ENCODE measurements at places on chromosomes 2 and 18.

DNA sequence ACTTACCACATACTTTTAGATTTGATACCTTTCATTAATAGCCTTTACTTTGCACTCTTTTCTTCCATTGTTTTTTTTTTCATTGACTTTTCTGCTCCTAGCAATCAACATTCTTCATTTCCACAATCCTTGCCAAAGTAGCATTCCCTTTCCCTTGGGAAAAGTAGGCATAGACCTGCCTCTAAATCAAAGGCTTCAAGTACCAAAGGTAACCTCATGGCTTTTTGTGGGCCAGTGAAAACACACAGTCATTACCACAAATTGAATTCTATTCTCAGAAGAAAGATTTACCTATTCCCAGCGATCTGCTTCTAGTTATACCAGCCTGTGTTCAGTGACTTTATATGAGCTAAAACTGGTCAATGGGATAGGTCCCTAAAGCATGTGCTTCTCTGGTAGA lies 109.2 kb downstream of the SOCS6 start:
- H3K4me3 ChIP-seq: no peak overlapping the region
- H3K27me3 ChIP-seq: peaks cover under 1% of the 10 kb centered on the region
- H3K36me3 ChIP-seq: no peaks in the 10 kb centered on the region
- no peak for DNase-seq

DNA sequence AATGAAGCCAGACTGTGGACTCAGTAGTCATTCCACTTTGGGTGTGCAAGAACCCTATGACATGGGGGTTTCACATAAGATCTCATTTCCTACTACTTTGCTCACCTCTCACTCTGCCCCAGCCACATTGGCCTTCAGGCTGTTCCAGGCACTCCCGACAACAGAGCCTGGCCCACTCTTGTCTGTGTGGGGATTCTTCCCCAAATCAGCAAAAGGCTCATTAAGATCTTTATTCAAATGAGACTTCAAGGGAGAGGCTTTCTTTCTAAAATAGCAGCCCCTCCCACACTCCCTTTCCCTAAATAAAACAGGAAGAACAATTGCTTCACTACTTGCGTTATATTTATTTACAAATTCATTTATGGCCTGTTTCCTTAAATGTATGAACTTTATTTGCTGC lies 3.5 kb upstream of the CDC42EP3 start:
- H3K27me3 ChIP-seq: no peaks in the 10 kb centered on the region
- DNase-seq: no peak
- no peak overlapping the region for H3K27ac ChIP-seq
- peaks cover 10% of the 10 kb centered on the region for H3K36me3 ChIP-seq
- H3K4me3 ChIP-seq: no peak overlapping the region

- H3K4me1 ChIP-seq: no peaks in the 10 kb centered on the region
- H3K27me3 ChIP-seq: peaks cover 26% of the 10 kb centered on the region
- DNase-seq: no peak
- no peaks in the 10 kb centered on the region for H3K36me3 ChIP-seq
- no peak overlapping the region for H3K27ac ChIP-seq
Observed at GRCh38 chr2:186532891-186533290, 46.8 kb downstream of the ZC3H15 start.

DNA sequence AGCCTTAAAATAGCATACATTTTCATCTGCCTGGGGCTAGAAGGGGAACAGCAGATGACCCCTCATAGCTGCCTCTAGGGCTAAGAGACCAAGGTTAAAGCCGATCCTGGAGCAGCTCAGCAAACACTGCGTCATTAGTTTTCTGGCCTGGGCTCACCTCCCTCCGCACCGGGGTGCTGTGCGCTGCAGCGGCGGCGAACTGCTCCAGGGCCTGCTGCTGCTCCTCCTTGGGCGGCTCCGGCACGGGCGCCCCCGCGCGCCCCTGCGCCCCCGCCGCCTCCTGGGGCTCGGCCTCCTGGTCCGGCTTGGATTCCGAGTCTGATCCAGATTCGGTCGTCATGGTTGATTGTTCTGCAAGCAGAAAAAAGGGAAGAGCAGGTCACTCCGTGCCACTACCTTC lies 55.0 kb downstream of the EPB41L3 start:
- no peaks in the 10 kb centered on the region for H3K36me3 ChIP-seq
- no peak for DNase-seq
- H3K4me1 ChIP-seq: no peaks in the 10 kb centered on the region
- no peak overlapping the region for H3K4me3 ChIP-seq
- H3K27ac ChIP-seq: no peak overlapping the region

- H3K27me3 ChIP-seq: no peaks in the 10 kb centered on the region
- DNase-seq: no peak
Observed at GRCh38 chr2:152650768-152651371, 66.4 kb downstream of the PRPF40A start.

DNA sequence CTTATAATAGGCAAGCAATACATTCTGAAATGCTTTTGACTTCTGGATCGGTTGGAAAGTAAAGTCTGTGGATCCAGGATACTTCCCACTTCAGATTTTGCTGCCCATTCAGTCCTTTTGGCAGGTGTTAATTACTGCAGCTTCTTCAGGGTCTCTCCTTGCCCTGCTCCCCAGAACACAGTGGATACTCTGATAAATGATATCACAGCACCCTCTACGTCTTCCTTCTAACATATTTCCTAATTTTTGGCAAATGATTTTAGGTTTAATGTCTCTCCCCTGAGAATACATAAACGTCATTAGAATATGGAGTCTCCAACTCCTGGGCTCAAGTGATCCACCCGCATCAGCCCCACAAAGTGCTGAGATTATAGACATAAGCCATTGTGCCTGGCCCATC lies 249.8 kb downstream of the NYAP2 start:
- no peak overlapping the region for H3K4me3 ChIP-seq
- H3K36me3 ChIP-seq: no peaks in the 10 kb centered on the region
- no peak for DNase-seq
- H3K4me1 ChIP-seq: no peaks in the 10 kb centered on the region
- no peak overlapping the region for H3K27ac ChIP-seq

GRCh38 chr2:122927197-122927596 lies 1097.9 kb upstream of the CNTNAP5 start:
- no peaks in the 10 kb centered on the region for H3K27me3 ChIP-seq
- no peaks in the 10 kb centered on the region for H3K36me3 ChIP-seq
- DNase-seq: no peak
- H3K4me3 ChIP-seq: no peak overlapping the region
- H3K27ac ChIP-seq: no peak overlapping the region
- no peaks in the 10 kb centered on the region for H3K4me1 ChIP-seq

DNA sequence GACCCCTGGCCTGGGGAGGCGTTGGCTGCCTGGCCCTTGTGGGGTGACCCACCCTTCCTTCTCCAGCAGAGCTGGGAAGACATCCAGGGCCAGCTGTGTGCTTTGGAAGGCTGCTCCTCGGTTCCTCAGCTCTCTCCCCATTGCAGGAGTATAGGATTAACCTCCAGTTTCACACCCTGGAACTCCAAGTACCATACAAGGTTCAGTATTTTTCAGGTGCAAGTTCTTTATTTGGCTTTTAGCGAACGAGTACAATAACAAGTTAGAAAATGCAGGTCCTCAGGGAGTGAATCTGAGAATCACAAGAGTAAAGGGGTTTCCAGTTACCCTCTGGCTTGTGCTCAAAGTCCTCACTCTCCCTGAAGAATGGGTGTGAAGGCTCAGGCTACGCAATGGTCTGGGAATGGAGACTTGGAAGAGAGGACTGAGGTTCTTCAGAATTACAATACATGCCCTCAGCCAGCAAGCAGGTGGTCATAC lies 101.2 kb downstream of the APOB start:
- DNase-seq: no peak
- no peaks in the 10 kb centered on the region for H3K4me1 ChIP-seq
- no peak overlapping the region for H3K27ac ChIP-seq
- peaks cover 54% of the 10 kb centered on the region for H3K27me3 ChIP-seq

DNA sequence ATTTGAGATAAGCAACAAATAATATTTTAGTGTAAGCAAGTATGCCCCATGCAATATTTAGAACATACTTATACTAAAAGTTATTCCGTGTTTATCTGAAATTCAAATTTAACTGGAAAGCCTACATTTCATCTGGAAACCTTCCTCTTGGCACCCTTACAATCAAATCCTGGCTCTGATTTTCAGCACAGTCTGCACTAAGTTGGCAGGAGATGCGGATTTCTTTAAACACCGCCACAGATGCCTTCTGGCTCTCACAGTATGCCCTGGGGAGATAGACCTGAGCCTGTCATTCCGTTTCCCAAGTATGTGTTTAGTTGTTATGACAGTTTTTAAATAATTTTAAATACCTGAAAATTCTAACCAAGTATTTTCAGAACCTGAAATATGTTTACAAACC lies 7.3 kb upstream of the MLPH start:
- H3K4me3 ChIP-seq: no peak overlapping the region
- peaks cover 7% of the 10 kb centered on the region for H3K4me1 ChIP-seq
- H3K27me3 ChIP-seq: peaks cover 87% of the 10 kb centered on the region
- DNase-seq: no peak
- peaks cover 2% of the 10 kb centered on the region for H3K36me3 ChIP-seq

- no peak for DNase-seq
- no peaks in the 10 kb centered on the region for H3K27me3 ChIP-seq
- peaks cover 1% of the 10 kb centered on the region for H3K36me3 ChIP-seq
Observed at GRCh38 chr18:69491576-69491975, 90.9 kb downstream of the DOK6 start.

DNA sequence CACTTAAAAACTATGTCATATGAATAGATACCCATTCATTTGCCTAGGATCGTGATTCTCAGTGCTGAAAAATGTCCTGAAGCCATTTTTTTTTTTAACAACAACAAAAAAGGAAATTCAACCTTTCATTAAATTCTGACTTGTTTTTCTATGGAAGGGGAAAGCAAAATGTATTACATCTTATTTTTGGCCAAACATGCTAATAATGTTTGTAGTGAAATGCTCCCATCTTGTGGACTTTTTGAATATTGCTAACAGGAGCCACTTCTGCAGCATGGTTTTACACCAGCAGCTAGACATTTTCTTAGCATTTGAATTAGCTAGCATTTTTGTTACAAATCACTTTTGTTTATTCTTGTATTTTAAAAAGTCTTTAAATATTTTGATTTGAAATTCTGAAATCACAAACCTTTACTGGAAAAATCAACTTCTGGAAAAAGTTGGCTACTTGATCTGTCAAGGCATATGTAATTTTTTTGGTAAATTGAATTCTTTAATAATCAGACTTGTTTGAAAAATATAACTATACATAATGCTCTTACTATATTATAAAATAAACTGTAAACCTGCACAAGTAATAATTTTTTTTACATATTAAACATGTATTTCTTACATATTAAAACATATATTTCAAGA lies 75.8 kb downstream of the KIDINS220 start:
- no peak overlapping the region for H3K27ac ChIP-seq
- H3K4me1 ChIP-seq: peaks cover 9% of the 10 kb centered on the region
- no peak for DNase-seq
- no peaks in the 10 kb centered on the region for H3K27me3 ChIP-seq

- no peak for DNase-seq
- H3K4me1 ChIP-seq: peaks cover 30% of the 10 kb centered on the region
- H3K27ac ChIP-seq: no peak overlapping the region
- no peak overlapping the region for H3K4me3 ChIP-seq
- H3K36me3 ChIP-seq: peaks cover 54% of the 10 kb centered on the region
Observed at GRCh38 chr18:59345556-59345955, 13.5 kb downstream of the LMAN1 start.

DNA sequence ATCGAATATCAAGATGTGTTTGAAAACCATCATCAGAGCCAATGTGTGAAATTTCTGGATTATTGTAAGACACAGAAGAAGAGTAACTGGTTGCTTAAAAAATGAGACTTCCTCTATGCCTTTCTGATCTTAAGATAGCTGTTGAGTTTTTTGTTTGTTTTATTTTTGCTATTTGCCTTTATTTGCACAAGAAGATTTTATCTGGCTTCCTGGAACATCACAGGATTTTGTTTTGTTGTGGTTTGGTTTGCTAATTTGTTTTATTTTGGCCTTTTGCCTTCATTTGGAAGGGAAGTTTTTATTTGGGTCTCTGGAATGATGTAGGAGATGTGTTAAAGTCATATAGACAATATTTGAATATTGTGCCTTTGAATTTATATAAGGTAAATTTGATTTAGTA lies 3.9 kb upstream of the CYTIP start:
- no peaks in the 10 kb centered on the region for H3K27me3 ChIP-seq
- peaks cover 16% of the 10 kb centered on the region for H3K36me3 ChIP-seq
- H3K4me3 ChIP-seq: peak overlapping the region; percentile 36

DNA sequence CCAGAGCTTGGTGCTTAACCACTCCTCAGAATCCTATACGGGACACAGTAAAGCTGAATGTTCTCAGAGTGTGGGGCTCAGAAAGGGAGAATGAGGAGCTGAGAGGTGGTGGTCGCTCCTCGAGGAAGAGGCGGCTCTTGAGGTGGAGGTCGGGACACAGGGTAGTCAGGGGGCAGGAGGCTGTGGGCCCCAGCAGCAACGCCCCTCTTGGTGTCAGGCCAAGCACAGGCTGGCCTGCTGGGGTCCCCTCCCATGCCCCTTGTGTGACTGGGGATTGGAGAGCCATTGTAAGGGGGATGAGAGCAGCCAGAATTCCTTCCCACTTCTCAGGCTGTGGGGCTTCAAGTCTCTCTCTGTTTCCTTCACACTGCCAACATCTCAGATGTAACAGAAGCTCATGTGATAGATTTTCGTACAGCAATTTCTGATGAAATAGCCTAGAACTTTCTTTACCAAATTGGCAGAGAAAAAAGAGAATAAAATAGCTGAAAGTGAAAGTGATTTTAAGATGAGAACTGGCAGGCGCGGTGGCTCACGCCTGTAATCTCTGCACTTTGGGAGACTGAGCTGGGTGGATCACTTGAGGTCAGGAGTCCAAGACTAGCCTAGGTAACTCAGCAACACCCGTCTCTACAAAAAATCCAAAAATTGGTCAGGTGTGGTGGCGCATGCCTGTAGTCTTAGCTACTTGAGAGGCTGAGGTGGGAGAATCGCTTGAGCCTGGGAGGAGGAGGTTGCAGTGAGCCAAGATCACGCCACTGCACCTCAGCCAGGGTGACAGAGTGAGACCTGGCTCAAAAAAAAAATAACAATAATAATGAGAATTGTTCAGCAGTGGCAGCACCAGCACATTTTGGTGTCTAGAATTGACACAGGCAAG lies 61.1 kb upstream of the RPL31 start:
- peaks cover 5% of the 10 kb centered on the region for H3K27me3 ChIP-seq
- peaks cover 22% of the 10 kb centered on the region for H3K4me1 ChIP-seq

- no peak for DNase-seq
- H3K4me1 ChIP-seq: no peaks in the 10 kb centered on the region
- peaks cover 32% of the 10 kb centered on the region for H3K27me3 ChIP-seq
- no peak overlapping the region for H3K27ac ChIP-seq
- no peaks in the 10 kb centered on the region for H3K36me3 ChIP-seq
Observed at GRCh38 chr18:45282101-45282812, 333.0 kb upstream of the SLC14A2 start.

Data from central memory CD8-positive, alpha-beta T cell (primary cell).